ENCODE measurements at places on chromosomes 6 and 20.

DNA sequence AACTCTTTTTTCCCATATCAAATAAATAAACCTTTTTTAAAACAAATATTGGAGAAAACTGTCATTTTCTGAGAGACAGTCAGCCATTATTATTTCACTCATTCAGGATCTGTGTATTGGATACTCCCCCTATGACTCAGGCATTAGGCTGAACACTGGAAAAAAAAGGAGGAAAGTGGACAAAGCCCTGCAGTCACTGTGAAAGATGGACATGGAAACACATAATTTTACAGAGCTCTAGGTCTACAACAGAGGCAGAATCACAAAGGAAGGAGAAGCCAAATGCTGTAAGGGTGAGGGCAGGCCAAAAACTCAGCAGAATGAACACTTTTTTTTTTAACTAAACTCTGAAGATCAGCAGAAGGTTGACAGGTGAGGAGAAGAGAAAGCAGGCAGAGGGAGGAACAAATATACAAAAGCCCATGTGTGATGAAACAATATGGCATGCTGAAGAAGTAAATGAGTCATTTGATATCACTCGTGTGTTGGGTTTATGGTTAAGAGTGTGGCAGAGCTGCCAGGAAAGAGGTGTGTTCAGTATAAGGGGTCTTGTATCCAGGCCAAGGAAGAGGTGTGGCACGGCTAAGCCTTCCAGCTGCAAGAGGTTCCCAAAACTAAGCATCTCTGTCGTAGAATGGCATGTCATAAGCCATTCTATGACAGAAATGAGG is 39.1 kb downstream of the EPB41L2 start:
- no peak for DNase-seq

DNA sequence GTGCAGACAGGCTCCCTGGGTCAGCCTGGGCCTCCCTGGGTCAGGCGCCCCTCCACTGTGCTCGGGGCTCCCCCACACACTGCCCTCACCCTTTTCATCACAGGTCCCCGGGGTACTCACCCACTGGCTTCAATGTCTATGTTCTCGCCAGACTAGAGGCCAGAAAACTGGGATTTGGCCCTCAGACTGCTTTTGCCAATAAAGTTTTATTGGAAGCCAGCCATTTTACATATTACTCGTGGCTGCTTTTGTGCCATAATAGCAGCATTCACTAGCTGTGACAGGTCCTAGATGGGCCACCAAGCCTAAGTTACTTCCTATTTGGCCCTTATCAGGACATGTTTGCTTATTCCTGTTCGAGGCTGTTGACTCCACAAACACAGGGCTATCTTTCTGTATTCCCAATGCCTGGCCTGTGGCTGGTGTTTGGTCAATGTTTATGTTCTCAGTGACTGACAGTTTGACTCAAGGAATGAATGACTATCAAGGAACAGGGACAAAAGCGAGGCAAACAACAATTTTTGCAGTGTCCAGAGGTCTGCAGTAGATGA is 525.1 kb upstream of the AGPAT4 start:
- DNase-seq = no peak

DNA sequence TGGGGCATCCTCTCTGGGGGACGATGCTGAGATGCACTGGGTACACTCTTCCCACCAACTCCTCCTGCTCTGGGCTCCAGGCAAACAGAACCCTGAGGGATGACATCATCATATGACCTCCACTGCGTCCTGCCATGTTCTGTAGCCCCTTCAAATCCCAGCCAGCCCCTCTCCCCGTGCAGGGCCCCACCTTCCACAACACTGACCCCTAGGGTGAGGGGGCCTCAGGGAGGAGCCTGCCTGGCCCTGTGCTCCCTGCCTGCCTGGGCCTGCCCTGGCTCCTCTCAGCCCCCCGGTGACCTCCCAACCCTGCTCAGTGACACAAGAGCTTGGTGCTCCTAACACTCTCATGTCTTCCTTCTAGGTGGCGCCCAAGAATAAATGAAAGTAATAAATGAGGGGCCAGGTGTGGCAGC is 9.6 kb upstream of the SPDEF start:
- DNase-seq = no peak

- no peak for DNase-seq
Observed at GRCh38 chr6:139587469-139587868, 213.0 kb upstream of the CITED2 start.

GRCh38 chr6:142339113-142339512 is 37.3 kb downstream of the ADGRG6 start:
- DNase-seq = no peak

- no peak for DNase-seq
Observed at GRCh38 chr6:29749308-29749662, 26.1 kb downstream of the HLA-F start.

GRCh38 chr6:14174226-14174625 is 56.7 kb downstream of the CD83 start:
- no peak for DNase-seq

DNA sequence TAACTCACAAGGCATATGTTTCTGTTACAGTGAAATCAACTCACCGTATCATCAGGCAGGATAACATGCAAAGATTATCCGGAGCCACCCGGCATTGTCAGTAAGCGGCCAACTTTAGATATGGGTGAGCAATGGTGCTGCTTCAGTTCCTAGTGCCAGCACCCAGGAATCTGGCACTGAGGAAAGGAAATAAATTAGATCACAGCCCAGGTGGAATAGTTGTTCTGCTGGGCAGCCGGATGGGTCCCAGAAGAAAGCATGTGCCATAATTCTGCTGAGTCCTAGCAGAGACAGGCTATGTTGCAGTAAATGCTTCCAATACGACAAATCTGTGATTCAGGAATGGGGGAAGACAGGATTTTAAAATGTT is 183.6 kb upstream of the SPTLC3 start:
- no peak for DNase-seq

DNA sequence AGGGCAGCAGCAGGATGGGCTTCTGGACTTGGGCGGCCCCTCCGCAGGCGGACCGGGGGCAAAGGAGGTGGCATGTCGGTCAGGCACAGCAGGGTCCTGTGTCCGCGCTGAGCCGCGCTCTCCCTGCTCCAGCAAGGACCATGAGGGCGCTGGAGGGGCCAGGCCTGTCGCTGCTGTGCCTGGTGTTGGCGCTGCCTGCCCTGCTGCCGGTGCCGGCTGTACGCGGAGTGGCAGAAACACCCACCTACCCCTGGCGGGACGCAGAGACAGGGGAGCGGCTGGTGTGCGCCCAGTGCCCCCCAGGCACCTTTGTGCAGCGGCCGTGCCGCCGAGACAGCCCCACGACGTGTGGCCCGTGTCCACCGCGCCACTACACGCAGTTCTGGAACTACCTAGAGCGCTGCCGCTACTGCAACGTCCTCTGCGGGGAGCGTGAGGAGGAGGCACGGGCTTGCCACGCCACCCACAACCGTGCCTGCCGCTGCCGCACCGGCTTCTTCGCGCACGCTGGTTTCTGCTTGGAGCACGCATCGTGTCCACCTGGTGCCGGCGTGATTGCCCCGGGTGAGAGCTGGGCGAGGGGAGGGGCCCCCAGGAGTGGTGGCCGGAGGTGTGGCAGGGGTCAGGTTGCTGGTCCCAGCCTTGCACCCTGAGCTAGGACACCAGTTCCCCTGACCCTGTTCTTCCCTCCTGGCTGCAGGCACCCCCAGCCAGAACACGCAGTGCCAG is at the start of gene TNFRSF6B:
Gene TNFRSF6B (plus strand): TSS at position 25 of the 729 bp plus-strand sequence. CDS start 116 bp downstream, at position 141.
- no peak for DNase-seq

GRCh38 chr20:50450493-50450826 is 59.7 kb upstream of the PTPN1 start:
- no peak for DNase-seq

GRCh38 chr6:317448-318144 is 25.3 kb downstream of the DUSP22 start:
- DNase-seq = no peak

- no peak for DNase-seq
Observed at GRCh38 chr6:16511040-16511660, 250.1 kb downstream of the ATXN1 start.

DNA sequence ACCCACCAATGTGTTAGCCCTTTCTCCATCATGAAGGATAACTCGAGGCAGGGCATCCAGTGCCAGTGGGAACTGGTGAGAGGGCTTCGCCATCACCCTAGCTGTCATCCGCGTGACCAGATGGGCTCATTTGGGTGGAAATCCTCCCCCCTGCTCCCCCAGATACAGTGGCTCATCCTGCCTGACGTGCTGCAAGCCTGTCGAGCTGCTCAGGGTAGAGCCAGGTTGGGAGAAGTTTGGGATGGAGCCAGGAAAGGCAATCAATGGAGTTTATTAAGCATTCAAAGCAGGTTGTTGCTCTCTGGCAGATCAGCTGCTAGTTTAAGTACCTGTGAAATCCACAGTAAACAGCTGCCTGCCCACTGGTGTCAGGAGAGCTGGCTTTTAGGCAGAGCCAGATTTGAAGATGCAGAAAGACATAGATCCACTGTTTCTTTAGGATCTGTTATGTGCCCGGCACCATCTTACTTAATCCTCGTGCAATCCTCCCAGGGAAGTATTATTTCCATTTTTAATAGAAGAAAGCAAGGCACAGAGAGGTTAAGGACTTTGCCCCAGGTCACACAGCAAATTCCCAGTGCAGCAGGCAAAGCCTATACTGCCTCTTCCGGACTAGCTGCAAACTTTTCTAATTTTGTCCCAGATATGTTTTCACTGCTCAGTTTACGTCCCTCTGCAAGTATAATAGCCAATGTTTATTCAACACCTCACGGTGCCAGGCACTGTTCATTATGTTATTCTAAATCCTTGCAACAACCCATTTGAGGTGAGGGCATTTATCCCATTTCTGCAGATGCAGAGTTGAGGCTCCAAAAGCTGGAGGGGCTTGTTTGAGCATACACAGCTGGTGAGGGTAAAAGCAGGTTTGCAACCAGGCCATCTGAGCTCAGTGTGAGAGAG is 54.1 kb upstream of the KCNG1 start:
- DNase-seq = no peak

GRCh38 chr6:34531580-34532201 is 24.4 kb downstream of the SPDEF start:
- DNase-seq = no peak

DNA sequence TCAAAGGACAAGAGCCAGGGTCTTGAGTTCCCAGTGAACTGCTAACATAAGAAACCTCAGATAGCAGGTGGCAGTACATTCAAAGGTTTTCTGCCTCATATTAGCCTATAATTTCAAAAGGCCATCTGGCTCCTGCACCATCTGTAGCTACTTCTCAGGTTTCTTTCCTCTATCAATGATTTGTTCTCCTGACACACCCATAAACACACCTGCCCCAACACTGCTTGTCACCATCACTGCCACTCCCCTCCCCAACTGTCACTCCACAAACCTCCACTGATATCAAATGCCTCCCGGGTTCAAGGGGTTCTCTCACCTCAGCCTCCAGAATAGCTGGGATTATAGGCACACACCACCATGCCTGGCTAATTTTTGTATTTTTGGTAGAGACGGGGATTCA is 152.7 kb upstream of the SLC22A16 start:
- no peak for DNase-seq

DNA sequence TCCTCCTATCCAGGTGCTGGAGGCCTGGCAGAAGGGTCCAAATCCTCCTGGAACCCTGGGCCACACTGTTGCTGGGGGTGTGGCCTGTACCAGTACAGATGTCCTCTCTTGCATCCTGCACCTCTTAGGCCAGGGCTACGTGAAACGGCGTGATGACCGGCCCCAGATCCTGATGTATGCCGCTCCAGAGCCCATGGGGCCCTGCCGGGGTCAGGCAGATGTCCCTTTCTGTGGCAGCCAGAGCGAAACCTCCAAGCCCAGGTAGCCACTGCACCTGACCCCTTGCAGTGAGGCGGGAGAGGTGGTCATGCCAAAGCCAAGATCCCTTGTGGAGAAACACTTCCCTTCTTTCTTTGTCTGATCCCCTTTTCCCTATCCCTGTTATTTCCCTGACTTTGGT is 14.2 kb downstream of the DNPH1 start:
- DNase-seq = no peak

- DNase-seq = no peak
Observed at GRCh38 chr6:114382406-114382805, 39.6 kb upstream of the HS3ST5 start.

DNA sequence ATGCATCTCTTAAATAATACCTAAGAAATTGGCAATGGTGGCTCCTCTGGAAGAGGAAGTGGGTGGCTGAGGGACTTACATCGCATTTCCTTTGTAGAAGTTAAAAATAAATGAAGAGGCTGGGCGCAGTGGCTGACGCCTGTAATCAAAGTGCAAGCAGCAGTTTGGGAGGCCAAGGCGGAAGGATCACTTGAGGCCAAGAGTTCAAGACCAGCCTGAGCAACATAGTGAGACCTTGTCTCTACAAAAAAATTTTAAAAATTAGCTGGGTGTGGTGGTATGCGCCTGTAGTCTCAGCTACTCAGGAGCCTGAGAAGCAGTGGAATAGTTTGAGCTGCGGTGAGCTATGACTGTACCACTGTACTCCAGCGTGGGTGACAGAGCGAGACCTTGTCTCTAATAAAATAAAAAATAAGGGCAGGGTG is 12.2 kb upstream of the NCOA3 start:
- no peak for DNase-seq

Measured in T-helper 17 cell (primary cell).